ENCODE measurements at places on chromosomes 13 and 19.

DNA sequence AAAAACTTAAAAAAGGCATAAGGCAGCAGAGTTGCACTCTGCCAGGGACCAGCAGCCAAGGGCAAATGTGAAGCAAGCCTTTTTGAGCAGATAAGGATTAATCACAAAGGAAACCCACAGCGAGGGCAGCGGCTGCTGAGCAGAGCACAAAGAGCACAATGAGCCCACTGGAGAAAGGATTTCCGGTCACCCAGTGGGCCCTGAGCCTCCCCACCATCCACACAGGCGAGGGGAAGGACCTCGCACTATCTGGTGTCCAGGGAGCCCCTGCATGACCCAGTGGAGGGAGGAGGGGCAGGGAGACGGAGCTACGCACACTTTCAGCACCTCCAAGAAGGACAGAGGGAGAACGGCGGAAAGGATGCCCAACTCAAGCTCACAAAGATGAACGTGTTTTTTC is 40.0 kb downstream of the COL4A1 start:
- no peak for DNase-seq

- no peak for DNase-seq
Measured at GRCh38 chr19:29967623-29968022, 25.6 kb downstream of the URI1 start.

DNA sequence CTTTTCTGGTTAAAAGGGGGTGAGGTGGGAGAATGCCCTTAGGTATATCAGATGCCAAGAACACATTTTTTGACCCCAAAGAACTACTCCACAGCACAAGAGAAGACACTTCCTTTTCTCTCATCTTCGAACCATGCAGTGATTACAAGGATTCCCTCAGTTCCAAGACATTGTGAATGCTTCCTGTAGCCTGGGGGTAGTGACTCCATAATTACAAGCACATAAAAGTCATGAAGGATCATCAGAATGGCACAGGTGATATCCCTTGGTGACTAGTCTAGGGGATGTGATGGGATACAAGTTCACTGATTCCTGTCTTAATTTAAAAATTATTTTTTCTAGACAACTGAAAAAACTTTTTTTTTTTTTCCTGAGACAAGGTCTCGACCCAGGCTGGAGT is 78.0 kb downstream of the ZC3H13 start:
- DNase-seq: no peak

DNA sequence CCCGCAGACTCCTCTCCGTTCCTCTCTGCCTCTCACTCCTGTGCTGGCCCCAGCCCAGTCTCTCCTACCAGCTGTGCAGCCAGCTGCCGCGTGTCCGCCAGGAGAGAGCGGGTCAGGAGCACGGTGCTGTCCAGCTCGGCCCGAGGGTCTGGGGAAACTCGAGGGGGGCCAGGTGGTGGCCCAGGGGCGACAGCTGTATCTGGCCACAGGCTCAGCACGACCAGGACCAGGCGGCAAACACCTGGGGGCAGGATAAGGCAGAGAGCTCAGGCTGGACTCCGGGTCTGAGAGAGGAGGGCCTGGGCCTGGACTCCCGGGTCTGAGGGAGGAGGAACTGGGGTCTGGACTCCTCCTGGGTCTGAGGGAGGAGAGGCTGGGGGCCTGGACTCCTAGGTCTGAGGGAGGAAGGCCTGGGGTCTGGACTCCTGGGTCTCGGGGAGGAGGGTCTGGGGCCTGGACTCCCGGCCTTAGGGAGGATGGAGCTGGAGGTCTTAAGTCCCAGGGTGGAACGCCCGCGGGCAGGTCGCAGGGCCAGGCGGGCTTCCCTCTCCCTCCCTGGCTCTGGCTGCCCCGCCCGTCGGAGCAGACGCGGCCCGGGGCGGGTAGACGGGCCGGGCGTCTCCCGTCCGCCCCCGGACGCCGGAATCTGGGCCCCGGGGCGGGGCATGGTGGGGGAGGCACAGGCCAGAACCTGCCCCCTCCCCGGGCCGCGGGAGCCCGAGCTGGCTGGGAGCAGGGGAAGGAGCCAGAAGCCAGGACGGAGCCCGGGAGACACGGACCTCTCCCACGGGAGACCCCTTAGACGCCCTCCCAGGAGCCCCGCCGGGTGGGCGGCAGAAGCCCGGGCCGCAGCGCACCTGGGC is 1.3 kb downstream of the IL11 start:
- DNase-seq: no peak

- no peak for DNase-seq
Measured at GRCh38 chr19:17393914-17394313, at the start of gene CCDC194. Gene CCDC194 (minus strand): TSS chr19:17394196. CDS start chr19:17394158, 38 bp downstream.

DNA sequence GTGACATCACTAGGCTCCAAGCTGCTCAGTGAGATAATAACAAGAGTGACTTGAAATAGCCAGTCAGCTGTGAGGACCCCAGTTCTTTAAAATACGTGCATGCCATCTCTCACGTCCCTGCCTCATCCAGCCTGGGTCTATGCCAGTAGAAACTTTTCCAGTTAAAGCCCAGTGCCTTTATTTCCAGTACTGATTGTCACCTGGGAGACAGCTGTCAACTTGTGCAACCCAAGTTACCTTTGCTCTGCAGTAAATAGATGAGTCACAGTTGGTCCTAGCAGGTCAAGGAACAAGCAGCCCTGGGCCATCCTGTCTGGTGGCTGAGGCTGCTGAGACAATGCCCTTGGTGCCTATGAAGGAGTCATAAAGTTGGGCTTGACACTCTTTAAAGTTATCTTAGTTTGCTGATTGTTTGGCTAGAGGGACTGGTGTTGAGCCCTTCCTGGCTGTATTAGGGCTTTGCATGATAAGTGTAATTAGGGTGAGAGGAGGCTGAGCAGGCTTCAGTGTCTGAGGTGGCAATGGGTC is 228.7 kb downstream of the LACC1 start:
- no peak for DNase-seq

- no peak for DNase-seq
Measured at GRCh38 chr13:45879666-45880065, 28.1 kb upstream of the SIAH3 start.

DNA sequence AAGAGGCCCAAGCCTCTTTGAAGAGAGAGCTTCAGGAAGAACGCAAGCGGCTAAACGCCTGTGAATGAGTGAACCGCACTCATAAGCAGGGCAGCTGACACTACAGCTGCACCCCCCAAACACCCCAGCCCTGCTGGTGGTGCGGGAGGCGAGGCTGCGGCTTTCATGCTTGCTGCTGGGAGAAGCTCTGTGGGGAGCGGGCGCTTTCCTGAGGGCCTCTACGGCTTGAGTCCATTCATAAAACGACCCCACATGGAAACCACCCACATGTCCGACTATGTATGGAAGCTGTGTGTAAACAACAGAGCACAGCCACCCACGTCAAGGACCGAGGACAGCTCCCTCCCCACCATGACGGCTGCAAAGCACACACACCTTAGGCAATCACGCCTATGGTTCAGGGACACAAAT is 5.5 kb downstream of the AP3D1 start:
- DNase-seq: no peak

DNA sequence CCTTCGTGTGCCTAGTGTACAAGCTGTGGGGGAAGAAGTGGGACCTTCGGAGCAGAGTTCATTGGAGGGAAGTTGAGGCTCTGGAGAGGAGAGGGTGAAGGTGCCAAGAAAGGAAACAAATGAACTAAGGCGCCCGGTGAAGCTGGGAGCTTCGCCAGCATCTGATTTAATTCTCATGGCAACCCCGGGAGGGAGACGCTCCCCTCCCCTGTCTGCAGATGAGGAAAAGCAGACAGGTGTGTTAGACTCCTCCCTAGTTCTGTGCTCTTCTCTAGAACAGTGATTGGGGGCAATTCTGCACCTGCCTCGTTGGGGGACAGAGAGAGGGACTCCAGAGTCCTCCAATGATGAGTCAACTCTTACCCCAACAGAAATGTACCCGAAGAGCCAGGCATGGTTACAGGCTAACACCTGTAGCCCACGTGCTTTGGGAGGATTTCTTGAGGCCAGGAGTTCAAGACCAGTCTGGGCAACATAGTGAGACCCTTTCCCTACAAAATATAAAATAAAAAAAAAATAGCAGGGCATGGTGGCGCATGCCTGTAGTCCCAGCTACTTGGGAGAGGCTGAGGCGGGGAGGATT is 4.2 kb downstream of the SSC5D start:
- no peak for DNase-seq

DNA sequence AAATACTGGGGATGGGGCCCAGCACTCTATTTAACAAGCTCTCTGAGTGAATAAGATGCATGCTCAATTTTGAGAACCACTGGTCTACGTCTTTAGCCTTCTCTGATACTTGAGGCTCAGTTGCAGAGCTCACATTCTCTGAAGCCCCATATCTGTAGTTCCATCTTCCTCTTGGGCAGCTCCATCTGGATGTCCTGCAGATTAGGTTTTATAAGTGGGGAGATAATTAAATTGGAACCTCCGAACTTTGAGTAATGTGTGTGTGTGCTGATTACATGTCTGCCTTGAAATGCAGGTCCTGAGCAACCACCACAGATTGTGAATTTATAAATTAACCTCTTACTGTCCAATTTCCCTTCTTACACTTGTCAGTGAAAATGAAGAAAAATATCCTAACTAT is 7.2 kb upstream of the RASL11A start:
- no peak for DNase-seq

DNA sequence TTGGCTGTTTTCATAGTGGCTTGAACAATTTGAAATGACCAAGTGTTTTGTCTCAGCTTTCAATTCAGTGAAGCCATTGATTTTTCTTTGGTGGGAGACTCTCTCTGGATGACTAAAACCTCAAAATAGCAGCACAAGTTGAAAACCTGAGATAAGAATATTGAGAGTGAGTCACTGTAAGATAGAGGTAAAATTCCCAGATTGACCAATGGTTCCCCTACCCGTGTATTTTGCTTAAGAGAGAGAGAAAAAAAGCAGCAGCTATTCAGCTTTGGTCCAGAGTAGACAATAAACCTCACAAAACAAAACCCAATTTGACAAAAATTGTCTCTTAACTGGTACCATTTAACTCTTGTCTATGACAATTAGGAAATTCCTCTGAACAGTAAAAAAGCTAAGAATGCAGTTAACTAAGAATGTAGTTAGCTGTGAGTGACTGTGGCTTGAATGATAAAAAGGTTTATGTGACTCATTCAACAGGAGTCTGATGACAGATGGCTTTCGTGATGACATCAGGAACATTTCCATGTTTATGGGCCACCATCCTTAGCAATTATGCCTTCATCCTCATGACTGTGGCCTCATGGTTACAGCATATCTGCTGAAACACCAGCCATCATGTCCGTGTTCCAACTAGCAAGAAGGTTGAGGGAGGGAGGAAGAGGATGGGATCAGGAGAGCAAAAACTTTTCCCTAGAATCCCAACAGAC is 356.9 kb downstream of the NDFIP2 start:
- no peak for DNase-seq

DNA sequence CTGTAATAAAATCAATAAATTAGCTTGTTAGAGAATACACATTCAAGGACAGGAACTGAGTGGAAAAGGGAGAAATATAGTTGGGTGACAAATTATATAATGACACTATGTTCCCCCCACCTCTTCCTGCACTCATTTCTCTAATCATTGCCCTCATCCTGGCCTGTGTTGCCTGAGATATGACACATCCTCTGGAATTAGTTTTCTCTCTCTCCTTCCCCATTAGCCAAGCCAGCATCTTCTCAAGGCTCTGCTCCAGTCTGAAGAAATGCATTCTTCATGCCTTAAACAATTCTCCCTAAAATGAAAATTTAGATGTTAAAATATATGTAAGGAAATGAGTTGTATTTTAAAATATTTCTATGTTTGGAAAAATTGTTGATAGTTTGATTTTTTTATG is 280.3 kb downstream of the POU4F1 start:
- no peak for DNase-seq

- no peak for DNase-seq
Measured at GRCh38 chr13:39189778-39190177, 151.5 kb downstream of the NHLRC3 start.

GRCh38 chr13:43094901-43095300 is 71.5 kb downstream of the DNAJC15 start:
- DNase-seq: no peak

DNA sequence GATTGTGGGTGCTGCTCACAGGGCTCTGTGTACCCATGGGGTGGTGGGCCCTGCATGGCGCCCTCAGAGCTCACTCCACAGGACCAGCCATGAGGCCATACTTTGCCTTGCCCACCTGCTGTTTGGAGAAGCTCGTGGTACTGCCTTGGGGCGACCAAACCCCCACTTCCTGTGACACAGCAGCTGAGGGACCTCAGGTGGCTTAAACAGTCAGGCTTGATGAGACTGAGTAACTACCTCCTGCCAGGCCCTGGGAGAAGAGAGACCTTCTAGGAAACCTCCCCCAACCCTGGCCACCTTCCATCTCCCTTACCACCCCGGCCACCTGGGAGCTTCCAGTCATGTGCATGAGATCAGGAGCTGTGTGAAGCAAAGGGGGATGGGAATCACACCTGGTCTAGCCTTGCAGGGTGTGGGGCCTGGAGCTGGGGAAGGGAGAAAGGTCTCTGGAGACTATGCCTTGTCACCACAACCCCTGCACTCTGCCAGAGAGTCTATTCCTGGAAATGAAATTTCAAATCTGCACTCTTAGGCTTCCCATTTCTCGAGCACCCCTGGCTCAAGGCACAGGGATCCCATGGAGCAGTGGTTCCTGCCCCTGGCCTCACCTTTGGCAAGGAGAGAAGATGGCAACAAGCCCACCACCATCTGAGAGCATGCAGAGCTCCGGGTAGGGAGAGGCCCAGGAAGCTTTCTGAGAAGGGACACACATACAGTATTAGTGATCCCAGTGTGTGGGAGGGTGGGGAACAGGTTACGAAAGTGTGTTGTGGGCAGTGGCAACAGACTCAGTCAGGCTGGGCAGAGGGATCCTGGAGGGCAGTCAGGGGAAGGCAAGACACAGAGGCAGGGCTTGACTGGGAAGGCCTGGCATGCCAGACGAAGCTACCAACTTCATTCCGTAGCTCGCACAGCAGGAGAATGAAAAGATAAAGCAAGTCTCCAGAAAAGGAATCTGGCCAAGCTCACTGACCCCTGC is 125.0 kb downstream of the URI1 start:
- DNase-seq: no peak

DNA sequence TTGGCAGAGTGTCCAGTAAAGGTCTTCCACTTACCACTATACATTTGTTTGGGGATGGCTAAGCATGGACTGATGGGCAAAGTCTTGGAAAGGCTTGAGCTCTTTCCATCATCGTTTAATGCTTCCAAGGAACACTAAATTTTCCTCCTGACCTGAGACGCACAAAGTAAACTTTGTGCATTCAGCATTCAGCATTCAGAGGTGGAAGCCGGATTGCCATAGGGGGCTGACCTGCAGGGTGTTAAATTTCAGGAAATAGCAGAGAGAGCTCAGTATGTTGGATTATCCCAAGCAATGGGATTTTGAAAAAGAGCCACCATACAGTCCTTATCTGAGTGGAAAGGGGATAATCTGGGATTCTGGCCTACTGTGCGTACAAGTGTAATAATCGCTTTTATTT is 14.0 kb downstream of the ZNF552 start:
- DNase-seq: no peak

DNA sequence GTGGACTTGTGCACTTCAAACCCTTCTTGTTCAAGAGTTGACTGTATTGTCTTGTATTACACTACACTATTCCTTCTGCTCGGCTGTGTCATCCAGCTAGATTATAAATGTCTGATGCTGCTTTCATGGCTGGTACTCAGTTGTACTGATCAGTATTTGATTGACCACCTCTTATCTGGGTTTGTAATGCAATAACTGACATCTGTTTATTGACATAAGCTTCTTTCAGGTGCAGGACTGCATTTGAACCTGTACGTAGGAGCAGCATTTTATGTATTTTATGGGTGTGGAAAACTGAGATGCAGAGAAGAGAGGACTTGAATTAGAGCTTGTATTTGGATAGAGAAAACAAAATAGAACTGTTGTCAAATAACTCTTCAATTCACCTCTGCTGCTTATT is 309.2 kb downstream of the FGF9 start:
- no peak for DNase-seq

All from left renal cortex interstitium (tissue), 4 donors.